CD4-positive, alpha-beta T cell treated with Interleukin-12 subunit alpha and Interleukin-12 subunit beta, for 1 hour (primary cell): ENCODE measurements at places on chromosomes 11 and 22.

- no peak for DNase-seq
These were observed 28.4 kb downstream of the RRP8 start for GRCh38 chr11:6574816-6575715.

DNA sequence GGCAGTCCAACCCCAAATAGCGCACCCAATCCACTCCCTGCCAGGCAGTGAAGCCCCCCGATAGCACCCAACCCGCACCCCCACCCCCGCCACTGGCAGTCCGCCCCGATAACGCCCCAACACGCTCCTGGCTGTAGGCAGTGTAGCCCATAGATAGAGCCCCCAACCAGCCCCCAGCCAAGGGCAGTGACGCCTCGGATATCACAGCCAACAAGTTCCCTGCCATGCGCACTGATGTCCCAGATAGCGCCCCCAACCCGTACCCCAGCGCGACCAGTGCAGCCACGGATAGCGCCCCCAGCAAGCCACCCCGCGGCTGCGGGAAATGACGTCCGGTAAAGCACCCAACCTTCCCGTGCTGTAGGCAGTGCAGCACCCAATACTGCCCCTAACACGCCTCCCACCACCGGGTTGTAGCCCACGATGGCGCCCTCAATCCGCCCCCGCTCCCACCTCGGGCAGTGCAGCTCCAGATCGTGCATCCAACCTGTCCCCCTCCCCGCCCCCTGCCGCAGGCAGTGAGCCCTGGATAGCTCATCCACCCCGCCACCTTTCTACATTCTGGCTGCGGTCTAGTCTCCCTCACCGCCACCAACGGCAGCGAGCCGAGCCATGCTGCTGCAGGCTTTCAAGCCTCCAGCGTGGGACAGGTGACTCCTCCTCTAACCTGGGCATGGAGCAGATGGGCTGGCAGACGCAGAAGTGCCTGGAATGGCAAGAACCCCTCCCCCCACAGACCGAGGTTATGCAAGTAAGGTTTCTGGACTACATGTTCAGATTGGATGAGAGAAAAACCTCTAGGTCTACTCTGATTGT, 625 bp downstream of the RFPL2 start:
- peak; percentile 45 for DNase-seq

DNA sequence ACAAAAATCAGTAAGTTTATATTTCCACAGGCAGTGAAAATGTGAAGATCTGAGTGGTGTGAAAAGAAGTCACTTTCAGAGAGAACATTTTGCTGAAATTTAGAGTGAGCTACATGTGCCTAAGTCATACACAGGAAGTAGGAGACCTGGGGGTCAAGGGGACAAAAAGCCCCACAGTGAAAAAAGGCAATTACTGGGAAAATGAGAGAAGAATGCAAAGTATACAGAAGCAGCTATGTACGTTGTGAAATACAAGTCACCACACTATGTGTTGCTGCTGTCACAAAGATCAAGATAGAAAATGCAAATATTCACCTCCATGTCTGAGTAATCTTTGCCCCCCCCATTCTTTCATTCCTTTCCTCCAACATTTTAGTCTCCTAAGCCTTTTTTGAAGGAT, 21.6 kb upstream of the SESN3 start:
- DNase-seq = no peak

- no peak for DNase-seq
These were observed 47.3 kb upstream of the SLC5A1 start for GRCh38 chr22:31995807-31996206.

DNA sequence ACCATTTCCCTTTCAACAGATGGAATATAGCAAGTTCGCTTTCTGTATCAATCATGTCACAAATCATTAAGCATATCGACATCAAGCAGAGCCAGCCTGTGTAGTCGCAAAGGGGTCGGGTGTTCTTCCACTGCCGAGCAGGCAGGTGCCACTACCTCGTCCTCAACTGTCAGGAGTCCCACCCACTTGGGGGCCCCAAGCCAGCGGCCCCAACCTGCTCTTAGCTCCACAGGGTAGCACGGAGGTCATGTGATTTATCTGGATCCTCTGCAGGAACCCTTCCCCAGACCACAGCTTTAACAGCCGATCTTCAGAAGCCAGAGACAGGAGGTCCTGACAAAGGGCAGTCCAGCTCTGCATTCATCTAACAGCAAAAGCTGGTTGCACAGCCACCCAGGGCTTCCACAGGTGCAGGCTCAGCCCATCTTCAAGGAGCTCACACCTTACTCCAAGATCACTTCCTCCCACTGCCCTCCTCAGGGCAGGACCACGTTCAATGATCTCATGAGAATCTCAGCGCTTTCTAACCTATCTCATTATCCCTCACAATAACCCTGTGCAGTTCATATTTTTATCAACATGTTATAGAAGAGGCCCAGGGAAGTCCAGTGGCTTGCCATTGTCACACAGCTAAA, 110.2 kb downstream of the TRIM29 start:
- DNase-seq = no peak

GRCh38 chr11:85941380-85941973, 86.3 kb downstream of the CCDC83 start:
- DNase-seq = peak; percentile 27

DNA sequence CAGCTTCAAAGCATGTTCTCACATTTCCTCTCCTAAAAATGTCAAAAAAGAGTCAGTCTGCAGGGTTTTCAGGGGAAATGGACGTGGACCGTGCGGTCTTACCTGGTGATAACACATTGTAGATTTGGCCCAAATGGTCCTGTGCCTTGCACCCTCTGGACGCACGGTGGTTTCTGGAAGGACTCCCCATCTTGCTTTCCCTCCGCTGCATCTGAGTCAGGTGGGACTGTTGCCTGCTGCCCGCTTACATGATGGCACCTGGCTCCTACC, 1290.1 kb downstream of the TBC1D22A start:
- DNase-seq = no peak

DNA sequence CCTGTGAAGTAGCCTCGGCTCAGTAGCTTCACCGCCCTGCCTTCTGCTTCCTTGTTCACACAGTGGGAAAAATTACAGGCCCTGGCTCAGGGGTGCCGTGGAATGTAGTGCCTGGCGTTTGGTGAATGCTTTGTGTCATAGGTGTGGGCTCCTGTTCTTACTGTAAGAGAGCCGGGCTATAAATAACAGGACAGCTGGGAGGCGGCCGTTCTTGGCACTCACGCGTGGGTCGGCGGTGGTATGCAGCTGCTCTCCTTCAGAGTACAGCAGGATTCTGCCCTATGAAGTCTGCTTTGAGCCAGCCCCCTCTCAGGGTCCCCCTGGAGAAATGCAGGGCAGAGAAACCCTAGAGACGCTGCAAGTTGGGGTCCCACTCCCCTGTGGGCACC, 84.2 kb downstream of the CTTN start:
- no peak for DNase-seq

DNA sequence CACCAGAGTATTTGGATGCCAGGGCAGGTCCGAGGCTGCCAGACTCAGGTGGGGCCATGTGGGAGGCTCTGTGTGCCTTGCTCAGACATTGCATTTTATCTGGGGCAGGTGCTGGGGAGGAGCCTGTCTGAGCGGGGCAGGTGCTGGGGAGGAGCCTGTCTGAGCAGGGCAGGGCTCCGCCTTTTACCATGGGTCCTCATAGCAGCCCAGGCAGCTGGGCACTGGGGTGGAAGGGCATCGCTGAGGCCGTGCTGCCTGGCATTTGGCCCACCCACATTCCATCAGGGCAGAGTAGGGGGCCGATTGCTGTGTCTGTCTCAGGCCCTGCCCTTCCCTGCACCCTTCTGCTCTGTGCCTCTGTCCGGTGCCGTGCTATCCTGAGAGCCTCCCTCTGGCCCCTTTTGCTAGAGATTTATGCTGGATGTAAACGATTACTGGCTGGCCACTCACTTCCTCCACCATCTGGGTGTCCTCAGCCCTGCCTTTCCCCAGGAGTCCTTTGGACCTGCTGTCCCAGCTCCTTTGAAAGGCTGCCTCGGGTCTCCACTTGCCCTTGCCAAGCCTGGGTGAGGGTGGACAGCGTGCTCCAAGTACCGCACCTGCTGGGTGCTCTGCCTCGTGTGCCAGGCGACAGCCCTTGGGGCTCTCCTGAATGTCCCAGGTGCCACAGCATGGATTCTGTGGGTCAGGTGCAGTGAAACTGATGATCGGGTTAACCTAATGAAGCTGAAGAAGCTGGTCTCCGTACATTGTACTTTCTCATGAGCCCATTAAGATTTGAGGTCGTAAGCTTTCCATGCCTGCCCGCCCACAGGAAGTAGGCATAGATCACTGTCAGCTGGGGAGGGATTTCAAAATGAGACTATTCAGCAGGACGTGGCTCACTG, 281.6 kb downstream of the TBC1D22A start:
- no peak for DNase-seq

- DNase-seq = no peak
These were observed 1310.3 kb downstream of the TBC1D22A start for GRCh38 chr22:48072777-48073176.

DNA sequence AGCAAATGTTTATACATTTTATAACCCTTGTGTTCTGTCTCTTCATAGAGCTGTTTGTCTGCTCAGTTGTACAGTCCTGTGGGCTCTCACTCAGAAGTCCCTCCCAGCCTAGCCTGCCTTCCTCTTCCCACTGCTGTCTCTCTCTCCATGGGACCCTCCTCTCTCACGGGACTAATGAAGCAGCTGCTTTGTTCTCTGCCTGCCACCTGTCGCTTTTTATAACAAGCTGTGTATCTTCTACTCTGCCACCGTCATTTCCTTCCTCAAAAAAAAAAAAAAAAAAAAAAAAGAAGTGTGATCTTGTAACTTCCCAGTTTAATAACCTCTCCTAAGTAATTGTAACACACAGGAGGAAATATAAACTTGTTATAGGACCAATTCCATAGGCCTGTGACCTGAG, 92.2 kb upstream of the ALKBH3 start:
- DNase-seq = no peak

- DNase-seq = no peak
These were observed 204.2 kb upstream of the MTNR1B start for GRCh38 chr11:92765082-92765840.

- DNase-seq = no peak
These were observed 76.4 kb downstream of the MPPED1 start for GRCh38 chr22:43488031-43488866.

- DNase-seq = no peak
These were observed 3.6 kb downstream of the INCENP start for GRCh38 chr11:62127426-62127825.

- no peak for DNase-seq
These were observed 375 bp downstream of the LAYN start for GRCh38 chr11:111540937-111541253.
